ENCODE measurements at places on chromosomes 1 and 21. TPM values are rescaled to one million over a fixed set of nuclear protein-coding genes. Genes with fewer than 3 reads are reported as not detected.

Gene OR2L2
- 0.66 TPM for total RNA-seq

Gene OR2T35
- not detected for total RNA-seq

Gene KLHDC9
- 5.8 TPM for total RNA-seq

Gene SAMD13
- 3.1 TPM for total RNA-seq

Gene TTC3
- 269 TPM for total RNA-seq

- H3K36me3 ChIP-seq = no peaks in the 10 kb centered on the region
- no peak overlapping the region for H3K27ac ChIP-seq
- H3K4me1 ChIP-seq = no peaks in the 10 kb centered on the region
- H3K27me3 ChIP-seq = no peaks in the 10 kb centered on the region
- DNase-seq = no peak
Measured at GRCh38 chr21:42414928-42415769, 11.4 kb downstream of the UBASH3A start.

GRCh38 chr21:41115851-41116250, 52.1 kb upstream of the BACE2 start:
- no peak overlapping the region for H3K27ac ChIP-seq
- no peak overlapping the region for H3K4me3 ChIP-seq
- no peaks in the 10 kb centered on the region for H3K36me3 ChIP-seq
